NCI-H460 (cell line): ENCODE measurements at places on chromosomes 5 and 9. TPM values are rescaled to one million over a fixed set of nuclear protein-coding genes. Genes with fewer than 3 reads are reported as not detected.

- DNase-seq: no peak
Measured at GRCh38 chr9:121650217-121651007, 1.0 kb upstream of the DAB2IP start.

- no peak for DNase-seq
Measured at GRCh38 chr9:86282979-86283535, 719 bp upstream of the ISCA1 start.

DNA sequence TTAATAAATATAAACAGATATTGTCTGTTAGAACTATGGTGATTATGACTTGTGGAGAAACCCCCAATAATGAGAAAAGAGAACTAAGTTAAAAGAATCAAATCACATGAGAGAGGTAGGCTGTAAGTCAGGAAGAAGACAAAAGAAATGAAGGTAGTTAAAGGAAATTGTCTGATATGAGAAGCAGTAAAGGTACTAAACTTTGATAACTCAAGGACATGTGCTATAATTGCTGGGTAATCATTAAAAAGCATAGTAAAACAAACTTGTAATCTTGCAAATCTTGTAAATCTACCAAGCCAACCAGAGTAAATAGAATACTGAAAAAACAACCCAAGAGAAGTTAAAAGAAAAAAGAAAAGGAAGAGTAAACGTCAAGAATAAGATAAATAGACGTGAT is 207.0 kb upstream of the CTNND2 start:
- DNase-seq: no peak

Gene CRHBP
- not detected in 2 replicates for total RNA-seq
